T1000 (cell line): ENCODE measurements at places on chromosomes 2 and 18.

DNA sequence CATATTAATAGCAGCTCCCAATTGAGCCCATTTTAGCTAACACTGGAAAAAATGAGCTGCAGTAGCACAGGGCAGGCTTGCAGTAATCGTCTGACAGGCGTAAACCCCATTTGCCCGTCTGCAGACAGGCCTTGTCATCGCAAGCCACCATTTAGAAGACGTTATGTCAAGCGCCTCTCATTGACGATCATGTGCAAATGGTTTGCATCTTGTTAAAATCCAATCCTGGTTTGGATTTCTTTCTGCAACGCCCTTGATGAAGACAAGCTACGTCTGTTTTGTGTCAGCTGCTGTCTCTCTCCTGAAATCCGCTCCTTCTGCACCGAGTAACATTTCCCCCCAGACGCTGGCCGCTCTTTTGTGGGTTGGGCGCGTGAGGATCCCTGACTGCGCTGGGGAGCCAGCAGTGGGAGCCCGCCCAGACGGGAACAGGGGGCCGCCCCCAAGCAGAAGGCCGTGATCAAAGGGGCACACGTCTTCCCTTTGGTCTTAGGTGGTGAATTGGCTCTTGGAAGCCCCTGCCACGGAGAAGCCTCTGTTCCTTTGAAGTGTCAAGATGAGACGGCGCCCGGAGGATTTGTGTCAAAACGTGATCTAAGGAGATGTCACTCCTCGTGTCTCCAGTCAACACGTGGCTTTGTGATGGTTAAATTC, 84.2 kb upstream of the GPC1 start:
- DNase-seq, result no peak

DNA sequence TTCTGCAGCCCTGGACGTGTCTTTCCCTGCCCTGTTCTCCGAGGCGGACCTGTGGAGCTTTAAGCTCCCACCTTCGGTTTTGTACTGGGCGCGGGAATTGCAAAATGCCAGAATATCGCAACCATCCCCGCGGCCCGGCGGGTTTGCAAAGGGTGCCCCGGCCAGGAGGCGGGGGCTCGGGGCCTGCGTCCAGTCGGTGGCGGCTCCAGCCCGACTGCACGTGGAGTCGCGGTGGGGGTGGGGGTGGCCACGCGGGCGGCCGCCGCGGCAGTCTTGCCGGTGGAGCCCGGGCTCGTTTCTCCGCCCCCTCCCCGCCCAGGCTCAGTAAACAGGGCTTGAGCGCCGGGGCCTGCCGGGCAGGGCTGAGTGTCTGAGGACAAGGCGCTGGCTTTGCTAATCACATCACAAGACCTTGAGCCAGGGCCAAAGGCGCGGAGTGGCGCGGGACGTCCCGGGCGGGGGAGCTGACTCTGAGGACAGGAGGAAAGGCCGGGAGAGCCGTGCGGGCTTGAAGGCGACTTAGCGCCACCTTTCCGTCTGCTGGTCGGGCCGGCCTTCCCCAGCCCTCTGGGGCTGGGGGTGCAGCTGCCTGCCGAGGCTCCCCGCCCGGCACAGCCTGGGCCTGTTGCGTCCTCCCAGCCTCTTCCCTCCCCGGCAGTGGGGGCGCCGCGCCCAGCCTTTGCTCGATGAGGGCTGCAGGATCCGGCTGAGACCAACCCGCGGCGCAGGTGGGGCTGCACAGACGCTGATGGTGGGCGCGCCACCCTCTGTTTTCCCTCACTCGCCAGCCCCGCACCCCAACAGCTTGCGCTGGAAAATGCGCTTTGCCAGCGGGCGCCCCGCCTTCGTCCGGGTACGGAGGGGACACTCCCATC, 786 bp upstream of the ZFP36L2 start:
- peak; percentile 68 for DNase-seq

DNA sequence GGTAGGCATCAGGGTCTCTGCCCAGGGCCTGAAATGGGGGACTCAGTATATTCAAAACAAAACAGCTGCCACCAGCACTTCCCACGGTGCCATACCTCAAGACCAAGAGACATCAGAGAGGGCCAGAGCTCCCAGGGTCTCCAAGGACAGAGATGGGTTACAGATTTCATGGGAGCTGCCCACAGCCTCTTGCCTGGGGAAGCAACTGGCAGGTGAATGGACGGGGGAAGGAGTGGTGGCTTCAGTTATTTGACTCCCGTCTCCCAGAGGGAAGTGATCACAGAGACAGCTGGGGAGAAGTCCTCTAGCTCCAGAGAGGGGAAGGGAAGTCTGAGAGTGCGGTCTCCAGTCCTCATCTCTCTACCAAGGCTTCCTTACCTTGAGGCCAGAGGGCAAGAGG, 15.8 kb upstream of the SFXN5 start:
- DNase-seq, result no peak

- no peak for DNase-seq
These were observed 43.0 kb downstream of the EVA1A start for GRCh38 chr2:75517547-75518230.

- no peak for DNase-seq
These were observed 41.5 kb upstream of the MMADHC start for GRCh38 chr2:149629026-149629425.

- DNase-seq, result no peak
These were observed 1.8 kb downstream of the RFTN2 start for GRCh38 chr2:197673606-197674005.

DNA sequence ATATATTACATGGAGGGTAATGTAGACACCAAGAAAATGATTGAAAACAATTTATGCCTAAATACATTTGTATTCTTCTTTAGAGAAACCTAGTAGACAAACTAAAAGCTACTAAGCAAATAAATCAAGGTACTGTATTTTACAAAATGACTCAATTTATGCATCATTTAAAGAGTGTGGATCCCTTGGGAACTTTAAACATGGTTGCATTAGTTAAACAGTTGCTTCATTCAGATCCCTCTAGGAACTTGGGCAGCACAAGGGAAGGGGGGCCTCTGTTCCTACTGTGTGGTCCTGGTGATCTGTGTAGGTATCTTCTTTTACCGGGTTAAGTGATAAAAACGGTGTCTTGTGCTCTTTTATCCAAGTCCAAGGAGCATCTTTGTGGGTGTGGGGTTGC, 31.5 kb upstream of the ATP8B1 start:
- no peak for DNase-seq

GRCh38 chr2:161402297-161402696, 13.8 kb upstream of the TBR1 start:
- no peak for DNase-seq

DNA sequence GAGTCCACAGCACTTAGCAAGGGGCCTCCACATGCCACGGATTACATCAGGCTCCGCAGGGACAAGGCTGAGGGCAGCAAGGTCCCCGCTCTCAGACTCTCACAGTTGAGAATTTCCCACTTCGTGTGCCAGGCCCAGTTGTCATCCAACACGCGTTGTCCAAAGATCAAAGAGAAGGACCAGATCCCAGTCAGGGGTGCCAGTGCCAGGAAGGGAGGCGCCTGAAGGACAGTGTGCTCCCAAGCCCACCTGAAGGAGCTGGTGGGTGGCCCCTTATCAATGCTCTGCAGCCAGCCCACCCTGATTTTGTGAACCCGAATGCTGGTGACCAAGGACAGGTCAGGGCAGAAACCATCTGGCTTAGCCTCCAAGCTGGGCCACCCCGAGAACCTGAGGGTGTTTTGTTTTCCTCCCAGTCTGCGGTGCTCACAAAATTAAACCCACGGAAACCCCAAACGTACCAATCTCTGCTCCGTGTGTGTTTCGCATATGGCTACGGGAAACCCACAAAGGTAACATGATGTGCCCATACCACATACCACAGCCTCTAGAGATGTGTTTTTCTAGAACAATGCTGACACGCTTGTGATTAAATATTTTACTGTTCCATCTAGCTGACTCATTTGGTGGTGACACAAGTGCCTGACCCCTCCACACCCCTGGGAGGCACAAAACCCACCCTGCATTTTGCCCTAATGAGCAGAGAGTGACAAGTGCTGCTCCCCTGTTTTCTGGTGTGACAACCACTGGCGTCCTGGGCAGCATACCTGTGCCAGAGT, 24.5 kb downstream of the CRACDL start:
- DNase-seq, result no peak

DNA sequence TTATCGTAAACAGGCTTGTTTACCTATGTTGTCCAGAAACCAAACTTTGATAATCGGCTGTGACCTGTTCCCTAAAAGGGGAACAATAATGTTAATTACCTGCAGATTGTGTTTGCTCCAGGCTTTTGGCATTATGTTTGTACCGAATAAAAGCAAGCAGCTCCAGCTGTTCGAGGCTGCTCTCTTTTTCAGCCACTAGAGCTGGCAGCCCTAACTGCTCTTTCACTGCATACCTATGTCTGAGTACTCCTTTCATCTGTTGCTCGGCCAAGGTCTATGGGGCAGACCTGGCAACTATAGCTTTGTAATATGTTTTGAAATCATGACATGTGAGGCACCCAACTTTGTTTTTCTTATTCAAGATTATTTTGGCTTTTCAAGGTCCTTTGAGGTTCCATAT, 77.8 kb upstream of the EHBP1 start:
- DNase-seq, result no peak

DNA sequence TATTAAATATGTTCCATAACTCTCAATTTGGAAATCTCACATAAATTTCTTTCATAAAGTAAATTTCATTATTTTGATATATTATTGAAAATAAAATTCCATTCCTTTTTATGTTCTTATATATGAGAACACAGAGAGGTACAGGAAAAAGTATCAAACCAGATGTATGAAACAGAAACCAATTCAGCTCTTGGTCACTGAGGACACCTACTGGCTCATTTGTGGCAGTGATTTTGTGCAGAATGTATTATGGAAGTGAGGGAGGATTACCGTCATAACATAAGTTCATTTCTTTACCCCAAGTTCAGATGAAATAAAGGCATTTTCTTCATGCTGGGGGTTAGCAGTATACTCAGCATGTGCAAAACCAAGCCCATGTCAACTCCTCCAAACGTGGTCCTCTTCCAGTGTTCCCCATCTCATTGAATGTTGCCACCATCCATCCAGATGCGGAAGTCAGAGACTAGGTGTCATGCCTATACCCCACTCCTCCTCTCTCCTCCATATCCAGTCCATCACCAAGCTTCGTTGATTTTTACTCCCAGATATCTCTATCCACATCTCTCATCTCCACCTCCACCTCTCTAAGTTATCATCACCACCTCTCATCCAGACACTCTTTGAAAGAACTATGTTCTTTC, 41.7 kb upstream of the MALL start:
- DNase-seq, result no peak

DNA sequence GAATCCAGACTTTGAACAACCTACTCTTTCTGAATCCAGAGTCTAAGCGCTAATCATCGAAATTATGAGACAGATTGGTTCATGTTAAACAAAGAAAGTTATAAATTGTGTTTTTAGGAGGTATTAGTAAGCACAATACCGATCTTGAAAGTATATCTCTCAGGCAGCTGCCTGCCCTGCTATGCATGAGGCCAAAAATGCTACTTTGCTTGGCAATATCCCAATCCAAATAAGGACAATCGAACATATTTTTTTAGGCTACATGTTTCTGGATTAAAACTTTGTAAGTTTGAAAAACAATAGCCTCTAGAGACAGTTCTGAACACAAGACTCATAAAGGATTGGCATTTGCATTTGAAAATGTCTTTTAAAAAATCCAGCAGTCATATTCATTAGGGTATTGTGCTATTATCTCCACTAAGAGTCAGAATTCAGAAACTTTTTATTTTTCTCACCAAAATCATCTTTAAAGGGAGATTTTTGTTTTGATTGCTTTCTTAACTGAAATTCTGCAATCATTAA, 167.1 kb downstream of the PDE1A start:
- DNase-seq, result no peak

DNA sequence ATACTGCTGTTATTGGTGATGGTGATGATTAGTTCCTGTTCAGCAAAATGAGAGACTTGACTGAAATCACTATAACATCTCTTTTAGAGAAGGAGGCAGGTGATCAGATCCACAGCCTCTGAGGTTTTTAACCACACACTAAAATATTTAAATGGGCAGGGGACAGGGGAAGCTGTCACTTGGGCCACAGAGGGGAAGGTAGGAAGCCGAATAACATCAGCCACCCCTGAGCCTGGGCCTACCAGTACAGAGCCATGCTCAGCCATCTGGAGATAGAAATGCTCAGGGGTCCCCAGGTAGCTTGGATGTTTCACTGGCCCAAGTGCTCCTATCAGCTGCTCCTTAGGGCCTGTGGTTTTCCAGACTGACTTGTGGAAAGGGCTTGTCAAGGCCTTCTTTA, 122.3 kb downstream of the MRO start:
- no peak for DNase-seq

DNA sequence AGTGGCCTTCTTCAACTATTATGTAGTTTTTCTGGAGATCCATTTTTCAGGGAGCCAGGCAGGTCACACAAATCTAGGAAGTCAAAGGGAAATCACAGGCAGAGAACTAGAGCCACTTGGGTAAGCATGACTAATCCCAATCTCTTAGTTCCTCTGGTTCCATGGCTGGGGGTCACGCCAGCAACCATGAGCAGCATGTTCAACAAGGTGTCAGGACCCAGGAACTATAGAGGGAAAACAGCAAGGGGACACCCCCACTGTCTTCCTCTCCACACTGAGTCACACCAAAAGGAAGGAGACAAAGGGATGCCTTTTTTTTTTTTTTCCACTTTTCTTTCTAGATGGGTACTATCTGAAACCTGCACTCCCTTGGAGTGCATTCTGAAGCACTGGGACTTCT, 250.9 kb downstream of the OTX1 start:
- no peak for DNase-seq

DNA sequence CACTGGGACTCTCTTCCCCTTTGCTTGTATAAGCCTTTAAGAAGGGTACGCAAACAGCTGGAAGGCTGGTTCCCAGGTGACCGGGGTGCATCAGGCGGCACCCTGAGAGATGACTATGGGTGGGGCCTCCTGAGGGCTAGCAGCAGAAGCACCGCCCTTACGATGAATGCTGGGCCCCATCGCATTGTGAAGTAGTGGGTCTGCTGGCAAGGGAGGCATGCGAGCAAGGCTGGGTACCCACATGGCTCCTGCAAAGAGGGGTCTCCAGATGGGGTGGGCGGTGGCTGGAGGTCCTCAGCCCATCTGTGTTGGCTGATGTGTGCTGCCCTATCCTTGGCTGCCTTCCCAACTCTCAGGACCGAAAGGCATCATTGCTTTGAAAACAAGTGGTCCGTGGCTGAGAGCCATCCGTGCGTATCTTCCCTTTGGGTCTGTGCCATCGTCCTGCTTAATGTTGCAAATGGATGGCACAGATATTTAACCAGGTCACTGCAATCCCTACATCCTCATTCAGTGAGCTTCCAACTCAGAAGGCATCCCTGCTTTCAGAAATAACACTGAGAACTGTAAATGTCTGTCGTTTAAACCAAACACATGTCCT, 83.5 kb upstream of the GPC1 start:
- DNase-seq, result no peak

- no peak for DNase-seq
These were observed 317.6 kb downstream of the GALR1 start for GRCh38 chr18:77567205-77567604.
